ENCODE measurements at places on chromosomes 6 and 20. TPM values are rescaled to one million over a fixed set of nuclear protein-coding genes. Genes with fewer than 3 reads are reported as not detected.

DNA sequence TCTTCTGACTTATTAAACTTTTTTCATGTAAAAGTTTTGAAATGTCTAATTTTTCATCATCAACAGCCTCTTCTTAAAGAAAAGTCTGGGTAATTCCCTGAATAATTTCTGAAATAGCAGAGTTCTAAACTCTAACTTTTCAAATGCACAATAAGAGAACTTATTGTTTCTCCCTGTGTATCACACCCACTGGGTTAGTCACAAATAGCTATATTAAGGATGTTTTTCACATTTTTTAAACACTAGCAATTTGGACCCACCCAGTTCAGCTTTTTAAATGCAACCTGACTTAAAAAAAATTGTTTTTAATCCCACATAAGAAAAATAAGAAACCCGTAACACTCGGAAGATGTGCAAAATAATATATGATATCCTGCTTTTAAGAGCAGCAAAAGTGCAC is 61.4 kb upstream of the UTRN start:
- no peak overlapping the region for H3K4me3 ChIP-seq
- H3K27ac ChIP-seq = no peak overlapping the region
- no peaks in the 10 kb centered on the region for H3K27me3 ChIP-seq
- DNase-seq = no peak
- no peaks in the 10 kb centered on the region for H3K36me3 ChIP-seq
- peaks cover under 1% of the 10 kb centered on the region for H3K4me1 ChIP-seq

- no peaks in the 10 kb centered on the region for H3K36me3 ChIP-seq
- DNase-seq = no peak
- H3K4me1 ChIP-seq = no peaks in the 10 kb centered on the region
- H3K27me3 ChIP-seq = no peaks in the 10 kb centered on the region
- H3K4me3 ChIP-seq = no peak overlapping the region
Observed at GRCh38 chr6:85192186-85192585, 257.7 kb upstream of the NT5E start.

CALHM6 gene
- total RNA-seq = 3.0 TPM

- no peaks in the 10 kb centered on the region for H3K27me3 ChIP-seq
- H3K4me1 ChIP-seq = peaks cover 10% of the 10 kb centered on the region
- no peak for DNase-seq
- H3K4me3 ChIP-seq = no peak overlapping the region
- no peaks in the 10 kb centered on the region for H3K36me3 ChIP-seq
Observed at GRCh38 chr20:52383995-52384621, 192.5 kb upstream of the ZFP64 start.

- H3K27ac ChIP-seq = no peak overlapping the region
- no peaks in the 10 kb centered on the region for H3K4me1 ChIP-seq
- H3K27me3 ChIP-seq = no peaks in the 10 kb centered on the region
Observed at GRCh38 chr6:136889271-136890193, 32.6 kb upstream of the SLC35D3 start.

- no peak for DNase-seq
- H3K27ac ChIP-seq = no peak overlapping the region
- peaks cover 46% of the 10 kb centered on the region for H3K4me1 ChIP-seq
- H3K36me3 ChIP-seq = no peaks in the 10 kb centered on the region
- no peak overlapping the region for H3K4me3 ChIP-seq
Observed at GRCh38 chr20:32977281-32978008, 26.8 kb downstream of the SUN5 start.

DNA sequence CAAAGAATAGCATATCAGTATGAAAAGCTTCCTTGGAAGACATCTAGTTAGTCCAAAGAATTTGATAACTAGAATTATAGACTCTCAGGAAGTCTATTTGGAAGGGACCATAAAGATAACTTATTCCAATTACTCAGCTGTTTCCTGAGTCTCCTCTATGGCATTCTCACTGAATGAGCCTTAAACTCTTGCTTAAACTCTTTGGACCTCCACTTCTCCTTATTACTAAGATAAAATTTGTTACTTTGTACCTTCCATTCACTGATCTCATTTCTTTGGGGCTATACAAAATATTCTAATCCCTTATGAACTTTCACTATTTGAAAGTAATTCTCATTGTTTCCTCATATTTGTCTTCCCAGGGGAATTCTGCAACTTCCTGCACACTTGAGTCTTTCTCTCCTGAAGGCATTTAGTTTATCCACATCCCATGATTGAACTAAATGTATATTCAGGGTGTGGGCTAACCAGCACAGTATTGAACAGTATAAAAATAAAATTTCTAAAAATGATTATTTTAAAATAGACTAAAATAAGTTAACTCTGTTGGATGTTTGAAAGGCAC is 67.1 kb upstream of the NOTCH4 start:
- H3K36me3 ChIP-seq = no peaks in the 10 kb centered on the region
- no peak overlapping the region for H3K27ac ChIP-seq
- no peak overlapping the region for H3K4me3 ChIP-seq
- no peaks in the 10 kb centered on the region for H3K27me3 ChIP-seq

GRCh38 chr6:15312500-15312899 is 66.6 kb downstream of the JARID2 start:
- DNase-seq = no peak
- H3K4me1 ChIP-seq = peaks cover 73% of the 10 kb centered on the region
- H3K4me3 ChIP-seq = no peak overlapping the region
- no peaks in the 10 kb centered on the region for H3K36me3 ChIP-seq
- H3K27me3 ChIP-seq = no peaks in the 10 kb centered on the region

GRCh38 chr6:75213112-75213511 is 7.3 kb upstream of the COL12A1 start:
- no peak overlapping the region for H3K4me3 ChIP-seq
- no peak overlapping the region for H3K27ac ChIP-seq
- H3K36me3 ChIP-seq = no peaks in the 10 kb centered on the region
- no peak for DNase-seq

GRCh38 chr6:159682295-159682694 is 10.7 kb downstream of the SOD2 start:
- no peak overlapping the region for H3K27ac ChIP-seq
- DNase-seq = no peak
- H3K27me3 ChIP-seq = no peaks in the 10 kb centered on the region
- peaks cover 10% of the 10 kb centered on the region for H3K4me1 ChIP-seq
- no peak overlapping the region for H3K4me3 ChIP-seq

- DNase-seq = no peak
- H3K36me3 ChIP-seq = no peaks in the 10 kb centered on the region
- no peak overlapping the region for H3K4me3 ChIP-seq
- no peaks in the 10 kb centered on the region for H3K4me1 ChIP-seq
Observed at GRCh38 chr6:134258849-134259306, 59.0 kb downstream of the SGK1 start.

EIF6 gene
- 52.3 TPM for total RNA-seq

DNA sequence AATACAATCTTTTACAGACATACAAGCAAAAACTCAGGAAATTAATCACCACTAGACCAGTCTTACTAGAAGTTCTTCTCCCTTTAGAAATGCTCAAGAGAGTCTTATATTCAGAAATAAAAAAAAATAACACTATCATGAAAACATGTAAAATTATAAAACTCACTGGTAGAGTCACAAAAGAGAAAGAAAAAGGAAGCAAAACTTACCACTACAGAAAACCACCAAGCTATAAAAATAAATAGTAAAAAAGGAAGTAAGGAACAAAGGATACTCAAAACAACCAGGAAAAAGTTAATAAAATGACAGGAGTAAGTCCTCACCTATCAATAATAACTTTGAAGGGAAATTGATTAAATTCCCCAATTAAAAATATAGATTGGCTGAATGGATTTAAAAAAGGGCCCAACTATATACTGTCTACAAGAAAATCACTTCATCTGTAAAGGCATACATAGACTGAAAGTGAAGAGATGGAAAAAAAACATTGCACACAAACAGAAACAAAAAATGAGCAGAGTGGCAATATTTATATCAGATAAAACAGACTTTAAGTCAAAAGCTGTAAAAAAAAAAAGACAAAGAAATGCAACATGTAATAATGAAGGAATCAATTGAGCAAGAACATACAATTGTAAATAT is 489.5 kb downstream of the KIF16B start:
- H3K4me3 ChIP-seq = no peak overlapping the region
- no peaks in the 10 kb centered on the region for H3K27me3 ChIP-seq
- H3K4me1 ChIP-seq = no peaks in the 10 kb centered on the region

BTN1A1 gene
- not detected for total RNA-seq

DNA sequence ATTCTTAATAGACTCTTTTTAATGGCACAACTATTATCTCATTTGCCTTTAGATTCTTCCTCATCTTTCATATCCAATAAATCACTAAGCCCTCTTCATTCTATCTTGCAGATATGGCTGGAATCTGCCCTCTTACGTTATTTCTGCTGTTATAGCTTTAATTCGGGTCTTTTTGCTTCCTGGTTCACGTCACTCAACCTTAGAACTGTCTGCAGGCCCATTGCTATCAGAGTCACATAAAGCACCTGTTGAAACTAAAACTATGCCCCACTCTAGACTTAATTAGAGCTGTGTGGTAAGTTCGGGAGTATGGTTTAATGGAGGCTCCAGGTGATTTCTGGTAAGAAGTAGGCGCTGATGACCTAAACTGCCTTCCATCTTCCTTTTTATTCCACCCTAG is 988 bp downstream of the QRSL1 start:
- H3K27ac ChIP-seq = peak overlapping the region; percentile 74
- DNase-seq = no peak
- H3K36me3 ChIP-seq = no peaks in the 10 kb centered on the region
- H3K4me3 ChIP-seq = peak overlapping the region; percentile 85

HS3ST5 gene
- not detected for total RNA-seq

DNA sequence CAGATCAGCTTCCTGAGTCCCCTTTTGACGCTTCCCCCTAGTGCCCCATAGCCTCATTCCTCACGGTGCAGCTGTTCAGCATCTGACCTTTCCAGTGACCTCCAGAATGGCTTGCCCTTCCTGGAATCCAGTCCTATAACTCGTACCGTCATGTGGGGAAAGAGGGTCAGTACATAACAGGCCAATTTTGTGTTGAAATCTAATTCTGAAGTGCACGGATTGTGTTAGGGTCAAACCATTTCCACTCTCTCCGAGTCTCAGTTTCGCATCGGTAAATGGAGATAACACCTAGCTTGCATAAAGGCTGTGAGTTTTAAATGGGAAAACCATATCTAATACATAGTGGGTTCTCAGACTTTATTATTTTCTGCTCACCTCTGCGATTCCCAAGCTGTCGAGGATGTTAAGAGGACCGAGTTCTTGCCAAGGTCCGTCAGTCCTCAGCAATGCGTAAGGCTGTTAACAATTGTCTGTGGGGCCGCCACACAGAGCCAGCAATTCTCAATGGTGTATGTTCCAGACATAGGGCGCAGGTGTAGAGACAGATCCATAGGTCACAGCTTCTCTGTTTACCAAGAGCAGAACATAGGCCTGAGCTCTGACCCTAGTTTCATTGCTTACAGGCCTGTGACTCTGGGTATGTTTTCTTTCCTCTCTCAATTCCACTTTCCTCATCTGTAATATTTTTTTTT is 45.5 kb upstream of the CCR6 start:
- no peak for DNase-seq
- H3K4me1 ChIP-seq = peaks cover 23% of the 10 kb centered on the region
- H3K36me3 ChIP-seq = no peaks in the 10 kb centered on the region
- H3K4me3 ChIP-seq = no peak overlapping the region
- H3K27me3 ChIP-seq = no peaks in the 10 kb centered on the region

FBXO30 gene
- 8.0 TPM for total RNA-seq

DNA sequence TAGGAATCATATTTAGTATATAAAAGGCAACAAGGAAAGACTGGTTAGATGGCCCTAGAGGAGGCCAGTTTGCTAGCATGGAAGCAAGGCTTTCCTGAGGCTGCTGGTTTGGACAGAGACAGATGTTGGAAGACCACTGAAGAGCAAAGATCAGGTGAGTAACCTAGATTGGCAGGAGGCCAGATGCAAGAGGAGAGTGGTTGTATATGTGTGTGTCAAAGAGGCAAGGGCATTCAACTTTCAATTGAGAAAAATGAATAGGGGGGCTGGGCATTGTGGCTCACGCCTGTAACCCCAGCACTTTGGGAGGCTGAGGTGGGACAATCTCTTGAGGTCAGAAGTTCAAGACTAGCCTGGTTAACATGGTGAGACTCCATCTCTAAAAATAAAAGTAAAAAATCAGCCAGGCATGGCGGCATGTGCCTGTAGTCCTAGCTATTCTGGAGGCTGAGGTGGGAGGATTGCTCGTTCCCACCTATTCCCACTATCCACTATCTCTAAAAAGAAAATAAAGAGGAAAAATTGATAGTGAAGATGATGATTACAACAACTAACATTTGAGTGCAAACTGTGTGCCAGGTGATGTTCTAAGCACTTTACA is 79.8 kb downstream of the PRDM1 start:
- no peaks in the 10 kb centered on the region for H3K27me3 ChIP-seq
- no peak for DNase-seq
- H3K4me1 ChIP-seq = peaks cover 32% of the 10 kb centered on the region
- H3K27ac ChIP-seq = no peak overlapping the region

IRAK1BP1 gene
- 3.2 TPM for total RNA-seq

CLPSL2 gene
- total RNA-seq = not detected

- no peak overlapping the region for H3K27ac ChIP-seq
- H3K27me3 ChIP-seq = no peaks in the 10 kb centered on the region
- no peak for DNase-seq
- H3K4me1 ChIP-seq = no peaks in the 10 kb centered on the region
- no peaks in the 10 kb centered on the region for H3K36me3 ChIP-seq
- no peak overlapping the region for H3K4me3 ChIP-seq
Observed at GRCh38 chr20:37500311-37500710, 20.7 kb upstream of the NNAT start.

GRCh38 chr6:139863346-139863745 is 488.9 kb upstream of the CITED2 start:
- H3K27ac ChIP-seq = no peak overlapping the region
- no peaks in the 10 kb centered on the region for H3K4me1 ChIP-seq
- no peak for DNase-seq

TENT5A gene
- total RNA-seq = 6.6 TPM

SYTL3 gene
- 24.3 TPM for total RNA-seq

DNA sequence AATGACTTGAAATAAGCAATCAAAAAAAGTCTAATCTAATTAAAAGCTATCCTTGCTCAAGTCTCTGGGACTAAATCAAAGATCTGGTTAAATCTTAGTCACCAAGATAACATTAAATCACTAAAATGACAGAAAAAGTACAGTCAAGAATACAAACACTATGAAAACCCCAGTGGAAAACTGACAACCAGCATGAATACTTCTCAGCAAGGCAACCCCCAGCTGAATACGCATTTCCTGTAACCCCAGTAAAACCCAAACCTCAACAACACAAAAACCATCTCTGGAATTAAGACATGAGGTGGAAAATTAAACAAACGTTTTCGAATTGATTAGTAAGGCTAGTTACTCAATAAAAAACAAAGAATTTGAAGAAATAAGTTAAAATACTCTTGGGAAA is 23.7 kb upstream of the ZC3H12D start:
- peaks cover 32% of the 10 kb centered on the region for H3K4me1 ChIP-seq
- no peak overlapping the region for H3K4me3 ChIP-seq
- H3K36me3 ChIP-seq = no peaks in the 10 kb centered on the region
- DNase-seq = peak; percentile 86
- H3K27me3 ChIP-seq = no peaks in the 10 kb centered on the region
- peak overlapping the region; percentile 53 for H3K27ac ChIP-seq

TGM3 gene
- total RNA-seq = not detected

- H3K27me3 ChIP-seq = no peaks in the 10 kb centered on the region
- H3K4me1 ChIP-seq = peaks cover 57% of the 10 kb centered on the region
- H3K27ac ChIP-seq = peak overlapping the region; percentile 24
- H3K36me3 ChIP-seq = no peaks in the 10 kb centered on the region
Observed at GRCh38 chr6:144653885-144654505, 368.9 kb downstream of the UTRN start.

GRCh38 chr6:85419046-85419759 is 30.7 kb upstream of the NT5E start:
- no peaks in the 10 kb centered on the region for H3K36me3 ChIP-seq
- H3K4me3 ChIP-seq = no peak overlapping the region
- no peak for DNase-seq
- no peaks in the 10 kb centered on the region for H3K27me3 ChIP-seq
- no peak overlapping the region for H3K27ac ChIP-seq

Data from CD4-positive, alpha-beta memory T cell (primary cell).